ENCODE measurements at places on chromosomes 5 and 9.

GRCh38 chr9:13957089-13957488 is 356.9 kb downstream of the NFIB start:
- no peak for DNase-seq

GRCh38 chr9:70134360-70134759 is 90.7 kb downstream of the MAMDC2 start:
- no peak for DNase-seq

DNA sequence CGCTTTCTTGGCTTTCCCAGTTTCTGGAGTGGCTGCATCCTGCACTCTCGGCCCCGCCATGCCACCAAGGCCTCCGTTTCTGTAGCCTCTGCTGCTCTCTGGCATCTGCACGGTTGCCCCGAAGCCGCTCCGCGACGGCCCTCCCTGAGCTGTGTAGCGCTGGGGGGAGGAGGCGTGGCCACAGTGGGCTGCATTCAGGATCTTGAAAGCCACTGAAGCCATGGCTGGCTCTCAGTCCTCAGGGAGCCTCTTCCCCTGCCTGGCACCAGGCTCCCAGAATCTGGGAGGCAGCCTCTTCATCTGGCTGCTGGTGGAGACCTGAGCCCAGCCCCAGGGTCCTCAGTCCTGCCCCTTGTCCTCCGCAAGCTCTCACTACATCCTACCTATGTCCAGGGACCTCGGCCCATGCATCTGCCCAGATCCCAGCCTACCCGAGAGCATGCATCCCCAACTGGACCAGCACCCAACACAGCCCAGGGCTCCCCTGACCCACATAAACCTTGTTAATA is 25.1 kb downstream of the PAEP start:
- DNase-seq, result no peak

DNA sequence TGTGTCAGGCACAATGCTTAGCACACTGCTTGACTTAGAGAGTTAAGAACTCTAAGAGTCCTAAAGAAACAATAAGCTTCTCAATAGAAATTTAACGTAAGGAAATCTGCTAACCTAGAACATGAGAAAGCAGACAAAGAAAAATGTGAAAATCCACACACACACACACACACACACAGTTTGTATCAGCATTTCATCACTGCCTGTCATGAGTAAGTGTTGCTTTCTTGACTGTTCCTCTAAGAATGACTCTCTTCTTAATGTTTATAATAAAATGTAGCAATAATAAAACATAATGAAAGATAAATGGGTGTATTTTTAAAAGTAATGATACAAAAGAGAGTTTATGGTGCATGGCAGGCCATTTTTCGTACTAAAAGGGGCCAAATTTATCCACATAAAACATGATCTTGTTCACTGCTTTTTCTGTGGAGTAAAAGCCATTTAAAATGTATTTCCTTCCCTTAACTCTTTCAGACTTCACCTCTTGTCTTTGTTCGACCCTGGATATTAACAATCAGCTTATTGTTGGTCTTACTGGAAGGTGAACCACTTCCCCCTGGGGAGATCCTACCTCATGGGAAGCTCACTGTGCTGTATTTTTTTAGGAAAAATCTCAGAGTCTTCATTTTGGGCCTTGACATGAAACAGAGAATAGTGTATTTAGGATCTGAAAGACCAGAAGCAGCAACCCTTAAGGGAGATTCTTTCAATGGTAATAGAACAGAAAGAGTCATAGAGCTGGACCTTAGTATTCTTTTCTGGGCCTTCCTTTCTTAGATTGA is 107.3 kb upstream of the ANKRD55 start:
- no peak for DNase-seq

DNA sequence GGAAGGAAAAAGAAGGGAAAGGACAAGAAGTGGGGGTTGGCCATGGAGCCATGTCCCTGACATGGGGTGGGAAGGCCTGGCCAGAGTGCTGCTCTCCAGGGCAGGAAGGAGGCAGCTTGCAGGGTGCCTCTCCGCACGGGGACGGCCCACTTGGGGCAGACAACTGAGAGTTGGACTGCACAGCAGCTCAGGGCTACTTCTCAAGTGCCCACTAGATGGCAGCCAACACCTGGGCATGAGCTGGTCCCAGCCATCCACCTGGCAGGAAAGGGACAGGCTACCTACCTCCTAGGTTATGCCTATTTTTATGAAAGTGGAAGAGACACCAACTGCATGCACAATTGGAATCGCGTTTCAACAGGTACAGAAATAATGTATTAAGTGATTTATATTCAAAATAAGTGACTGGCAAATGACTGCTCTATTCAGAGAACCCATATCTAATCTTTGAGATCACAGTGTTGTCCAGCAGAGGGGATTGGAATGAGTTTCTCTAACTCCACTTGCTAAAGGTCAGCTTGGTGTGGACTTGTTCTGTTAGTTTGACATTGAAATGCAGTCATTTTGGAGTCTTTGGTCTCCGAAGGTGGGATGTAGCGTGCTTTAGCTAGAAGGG is 113.4 kb downstream of the SYK start:
- DNase-seq, result no peak

GRCh38 chr5:669111-669841 is 23.9 kb downstream of the TPPP start:
- no peak for DNase-seq

GRCh38 chr9:121633119-121633714 is 18.2 kb upstream of the DAB2IP start:
- DNase-seq, result no peak

GRCh38 chr9:24451346-24451745 is 94.4 kb downstream of the IZUMO3 start:
- DNase-seq, result no peak

GRCh38 chr5:893137-893506 is 438 bp downstream of the TRIP13 start:
- no peak for DNase-seq

DNA sequence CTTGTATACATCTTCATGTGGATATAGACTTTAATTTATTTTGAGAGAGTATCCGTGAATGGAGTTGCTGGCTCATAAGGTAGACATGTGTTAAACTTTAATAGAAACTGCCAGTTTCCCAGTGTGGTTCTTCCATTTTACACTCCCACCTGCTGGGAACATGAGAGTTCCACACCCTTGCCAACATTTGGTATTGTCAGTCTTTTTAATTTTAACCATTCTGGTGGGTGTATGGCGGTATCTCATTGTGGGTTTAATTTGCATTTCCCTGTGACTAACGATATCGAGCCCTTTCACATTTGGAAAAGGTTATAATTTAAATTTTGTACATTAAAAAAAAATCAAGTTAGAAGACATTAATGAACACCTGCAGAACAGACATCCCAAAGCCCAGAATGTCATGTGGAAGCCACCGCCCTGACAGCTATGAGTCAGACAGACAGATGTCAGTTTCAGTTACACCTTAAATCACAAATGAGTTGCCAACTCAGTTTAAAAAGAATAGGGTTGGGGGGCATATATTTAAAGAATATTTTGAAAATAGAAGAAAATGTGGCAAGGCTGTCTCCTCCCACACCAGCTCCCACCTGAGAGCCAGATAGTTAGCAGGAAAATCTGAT is 36.9 kb downstream of the ANKRD33B start:
- DNase-seq, result no peak

Data from AG04449 (cell line).